ENCODE measurements at places on chromosomes 7 and 10.

- no peak for DNase-seq
Measured at GRCh38 chr10:13831711-13832141, 245.0 kb downstream of the PRPF18 start.

GRCh38 chr7:85230623-85231022 is 43.8 kb upstream of the SEMA3D start:
- DNase-seq, result no peak

DNA sequence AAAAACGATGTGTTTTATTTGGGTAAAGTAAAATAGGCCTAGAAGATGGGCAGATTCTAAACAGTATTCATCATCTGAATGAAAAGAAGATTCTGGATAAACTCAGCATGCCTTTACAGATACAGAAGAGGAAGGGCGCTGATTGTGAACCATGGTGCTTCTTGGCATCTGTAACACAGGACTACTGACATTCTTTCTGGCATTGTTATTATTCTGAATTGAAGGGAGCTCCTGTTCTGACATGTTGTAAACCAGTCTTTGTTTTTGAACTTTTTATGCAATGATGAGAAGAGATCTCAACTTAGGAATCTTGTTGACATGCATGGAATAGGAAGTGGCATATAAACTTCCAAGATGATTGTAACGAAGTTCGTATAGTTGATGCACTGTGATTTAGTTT is 13.5 kb downstream of the RPA3 start:
- DNase-seq, result no peak

DNA sequence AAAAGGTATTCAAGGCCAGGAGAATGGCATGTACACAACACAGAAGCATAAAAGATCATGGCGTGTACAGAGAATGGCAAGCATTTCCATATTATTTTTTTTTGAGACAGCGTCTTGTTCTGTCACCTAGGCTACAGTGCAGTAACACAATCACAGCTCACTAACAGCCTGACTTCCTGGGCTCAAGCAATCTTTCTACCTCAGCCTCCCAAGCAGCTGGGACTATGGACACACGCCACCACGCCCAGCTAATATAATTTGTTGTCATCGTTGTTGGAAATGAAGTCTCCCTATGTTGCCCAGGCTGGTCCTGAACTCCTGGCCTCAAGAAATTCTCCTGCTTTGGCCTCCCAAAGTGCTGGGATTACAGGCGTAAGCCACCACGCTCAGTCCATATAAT is 27.3 kb downstream of the ANXA7 start:
- DNase-seq, result no peak

GRCh38 chr7:18896343-18896975 is 221.0 kb downstream of the TWIST1 start:
- DNase-seq, result no peak

GRCh38 chr7:138852469-138852868 is 54.5 kb upstream of the ATP6V0A4 start:
- no peak for DNase-seq

- no peak for DNase-seq
Measured at GRCh38 chr10:113823389-113823788, 30.5 kb downstream of the DCLRE1A start.

DNA sequence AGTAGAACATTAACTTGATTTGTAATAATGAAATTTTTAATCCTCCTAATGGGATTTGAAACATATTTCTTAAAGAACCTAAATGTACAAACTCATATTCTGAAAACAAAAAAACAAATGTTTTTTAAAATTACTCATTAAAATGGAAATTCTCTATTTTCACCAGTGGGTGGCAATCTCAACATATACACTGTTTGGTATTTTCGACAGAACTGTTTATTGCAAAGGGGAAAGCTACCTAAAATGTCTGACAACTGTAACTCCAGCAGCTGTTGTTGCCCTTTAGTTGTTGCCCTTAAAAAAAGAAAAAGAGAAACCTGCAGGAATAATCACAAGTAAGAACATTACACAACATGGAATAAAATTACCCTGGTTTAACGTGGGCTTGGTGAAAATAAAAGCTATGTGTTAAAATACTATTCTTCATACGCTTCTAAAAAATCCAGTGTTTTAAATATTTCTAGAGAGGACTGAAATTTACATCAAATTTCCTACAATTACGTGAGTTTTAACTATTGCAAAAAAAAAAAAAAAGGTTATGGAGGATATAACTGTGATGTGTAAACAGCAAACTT is 54.5 kb downstream of the COL1A2 start:
- peak; percentile 24 for DNase-seq

DNA sequence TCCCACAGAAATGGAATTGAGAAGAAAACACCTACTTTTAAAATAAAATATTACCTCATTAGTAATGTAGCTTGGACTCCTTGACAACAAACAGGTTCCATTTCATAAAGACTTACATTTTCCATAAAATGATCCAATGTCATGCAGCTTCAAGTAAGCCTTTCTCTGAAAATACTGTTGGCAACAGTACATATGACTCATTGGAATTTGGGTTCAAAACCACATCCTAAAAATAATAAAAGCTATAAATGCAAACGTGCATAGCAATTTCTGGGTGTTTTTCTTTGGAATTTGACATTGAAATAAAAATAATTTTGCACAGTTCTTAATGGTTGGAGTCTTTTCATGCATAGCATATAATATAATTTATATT is 47.9 kb downstream of the FHIP2A start:
- DNase-seq, result no peak

GRCh38 chr7:101538596-101539459 is 90.3 kb downstream of the MYL10 start:
- DNase-seq, result peak; percentile 2

GRCh38 chr7:81956520-81956919 is 186.7 kb upstream of the HGF start:
- DNase-seq, result no peak

DNA sequence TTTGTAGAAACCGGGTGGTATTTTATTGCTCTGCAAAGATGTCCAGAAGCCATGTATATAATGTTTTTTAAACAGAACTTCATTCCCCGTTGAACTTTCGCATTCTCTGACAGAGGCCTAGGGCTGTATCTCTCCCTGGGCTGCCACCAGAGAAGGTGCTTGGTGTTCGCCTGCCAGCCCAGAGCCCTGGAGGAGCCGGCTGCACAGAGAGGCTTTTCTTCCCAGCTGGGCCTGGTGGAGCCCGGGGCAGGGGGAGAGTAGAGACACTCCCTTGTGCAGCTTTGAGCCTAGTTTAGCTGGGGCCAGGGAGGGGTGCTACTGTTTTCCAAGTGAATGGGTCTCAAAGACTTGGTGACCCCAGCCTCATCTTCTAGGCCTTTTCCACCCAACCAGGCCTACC is 13.6 kb upstream of the TRIM8 start:
- DNase-seq, result no peak

DNA sequence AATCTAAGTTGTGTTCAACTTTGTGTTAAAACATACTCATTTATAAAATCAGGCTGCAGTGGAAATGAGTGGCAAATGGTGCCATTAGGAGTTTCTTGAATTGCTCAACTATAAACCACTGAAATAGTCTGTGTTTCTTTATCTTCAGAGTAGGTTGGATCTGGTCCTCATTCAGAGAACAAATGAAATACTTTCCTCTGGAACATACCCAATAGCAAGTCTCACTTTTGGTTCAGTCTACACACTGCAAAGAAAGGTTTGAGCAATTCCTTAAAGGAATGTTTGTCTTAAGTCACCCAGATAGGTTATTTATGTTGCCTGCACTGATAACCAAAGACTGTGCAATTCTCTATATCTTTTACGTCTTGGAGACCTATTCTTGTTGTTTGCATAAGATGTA is 62.5 kb downstream of the ABCB4 start:
- DNase-seq, result no peak

DNA sequence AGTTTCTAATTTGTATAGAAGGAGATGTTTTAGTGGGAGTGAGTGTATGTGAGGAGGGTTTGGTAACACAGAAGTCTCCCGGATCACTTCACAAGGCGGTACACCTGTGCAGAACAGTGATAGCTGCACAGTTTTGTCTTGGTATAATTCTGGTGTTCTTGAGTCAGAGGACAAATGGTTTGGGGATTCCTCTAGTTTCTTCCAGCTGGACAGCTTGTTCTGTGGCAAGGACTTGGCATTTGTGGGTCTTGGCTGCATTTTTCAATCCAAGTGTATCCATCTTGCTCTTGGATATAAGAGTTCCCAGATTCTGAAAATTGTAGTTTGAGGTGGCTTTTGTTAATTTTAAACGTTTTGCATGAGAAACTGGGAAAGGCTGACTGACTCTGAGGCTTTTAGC is 135.7 kb downstream of the AHR start:
- no peak for DNase-seq

DNA sequence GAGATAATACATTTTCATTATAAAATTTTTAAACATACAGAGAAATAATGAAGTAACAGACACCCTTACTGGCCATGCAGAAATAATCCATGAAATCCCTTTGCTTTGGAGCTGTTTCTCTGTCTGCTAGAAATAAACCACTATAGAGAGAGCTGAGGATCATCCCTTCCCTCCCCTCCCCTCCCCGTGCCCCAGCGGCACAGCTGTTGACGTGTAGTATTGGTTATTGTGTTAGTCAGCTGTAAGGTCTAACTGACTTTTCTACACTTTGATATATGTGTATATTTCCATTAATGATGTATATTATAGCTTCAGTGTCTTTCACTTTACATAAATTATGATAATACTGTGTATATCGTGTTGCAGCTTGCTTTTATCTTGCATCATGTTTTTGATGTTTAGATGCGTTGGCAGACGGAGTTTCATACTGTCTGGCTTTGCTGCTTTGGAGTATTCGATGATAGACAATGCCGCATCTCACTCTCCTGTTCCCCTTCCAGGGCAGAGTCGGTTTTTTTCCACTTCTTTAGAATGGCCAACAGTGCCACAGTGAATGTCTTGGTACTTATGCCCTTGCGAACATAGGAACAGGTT is 27.4 kb upstream of the GRID1 start:
- DNase-seq, result no peak

GRCh38 chr7:103636153-103636552 is 190.1 kb upstream of the SLC26A5 start:
- no peak for DNase-seq

DNA sequence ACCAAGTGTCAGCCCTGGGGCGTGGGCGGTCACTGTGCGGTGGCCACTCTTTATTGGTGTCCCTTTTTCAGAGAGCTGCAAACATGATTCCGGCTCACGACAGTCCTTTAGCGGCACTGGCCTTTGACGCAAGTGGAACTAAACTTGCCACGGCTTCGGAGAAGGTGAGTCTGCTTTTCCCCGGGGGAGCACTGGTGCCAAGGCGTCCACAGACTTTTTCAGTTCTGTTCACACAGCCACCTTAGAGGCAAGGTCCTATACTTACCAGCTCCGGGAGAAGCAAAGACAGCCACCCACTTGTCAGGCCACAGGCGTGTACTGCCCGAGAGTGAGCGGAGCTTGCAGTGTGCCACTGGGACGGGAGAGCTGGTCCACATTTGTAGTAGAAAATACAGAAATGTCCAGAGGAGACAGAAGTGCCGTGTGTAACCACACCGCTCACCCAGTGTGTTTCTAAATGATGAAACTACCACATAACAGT is 27.9 kb downstream of the WIPI2 start:
- no peak for DNase-seq

GRCh38 chr7:91383053-91383904 is 119.0 kb downstream of the FZD1 start:
- DNase-seq, result no peak

DNA sequence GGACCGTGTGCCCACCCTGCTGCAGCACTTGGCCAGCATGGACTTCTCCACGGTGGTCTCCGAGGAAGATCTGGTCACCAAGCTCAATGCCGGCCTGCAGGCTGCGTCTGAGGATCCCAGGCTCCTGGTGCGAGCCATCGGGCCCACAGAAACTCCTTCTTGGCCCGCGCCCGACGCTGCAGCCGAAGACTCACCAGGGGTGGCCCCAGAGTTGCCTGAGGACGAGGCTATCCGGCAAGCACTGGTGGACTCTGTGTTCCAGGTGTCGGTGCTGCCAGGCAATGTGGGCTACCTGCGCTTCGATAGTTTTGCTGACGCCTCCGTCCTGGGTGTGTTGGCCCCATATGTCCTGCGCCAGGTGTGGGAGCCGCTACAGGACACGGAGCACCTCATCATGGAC is 1.4 kb downstream of the RBP3 start:
- DNase-seq, result no peak

GRCh38 chr7:129535896-129536295 is 33.6 kb downstream of the SMKR1 start:
- no peak for DNase-seq

DNA sequence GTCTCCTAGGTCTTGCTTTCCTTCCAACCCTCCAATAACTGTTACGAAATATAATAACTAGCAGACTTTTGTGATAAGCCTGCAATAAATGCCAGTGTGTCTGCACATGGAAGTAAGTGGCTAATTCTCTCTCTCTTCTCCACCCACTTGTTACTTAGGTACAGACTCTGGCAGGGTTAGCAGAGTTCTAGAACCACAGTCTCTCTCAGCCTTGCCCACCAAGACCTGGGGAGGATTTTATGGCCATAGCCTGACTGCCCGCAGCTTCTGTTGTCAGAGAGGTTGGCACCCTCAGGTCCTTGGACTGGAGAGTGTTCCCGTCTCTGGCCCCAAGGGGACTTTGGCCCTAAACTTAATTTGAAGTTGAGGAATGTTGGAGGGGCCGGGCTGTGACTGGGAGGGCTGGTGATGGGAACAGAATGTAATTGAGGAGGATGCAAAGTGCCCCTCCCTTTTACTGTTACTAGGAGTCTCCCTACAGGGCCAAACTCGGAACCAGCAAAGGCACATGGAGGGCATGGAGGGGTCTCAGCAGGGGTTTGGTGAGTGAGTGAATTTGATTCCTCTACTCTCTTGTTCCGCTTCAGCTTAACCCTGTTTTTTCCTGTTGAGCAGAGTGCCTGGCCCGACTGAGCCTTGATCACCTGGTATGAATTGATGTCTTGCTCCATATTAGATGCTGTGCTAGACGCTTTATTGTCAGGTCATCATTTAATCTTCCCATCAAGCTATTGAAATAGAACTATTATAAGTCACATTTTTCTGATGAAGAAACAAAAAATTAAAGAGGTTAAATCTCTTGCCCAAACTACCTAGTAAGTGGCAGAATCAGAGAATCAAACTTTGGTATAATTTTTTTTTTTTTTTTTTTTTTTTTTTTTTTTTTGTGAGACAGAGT is 37.0 kb upstream of the LCOR start:
- no peak for DNase-seq

- DNase-seq, result no peak
Measured at GRCh38 chr10:86699991-86700840, 31.9 kb downstream of the LDB3 start.

DNA sequence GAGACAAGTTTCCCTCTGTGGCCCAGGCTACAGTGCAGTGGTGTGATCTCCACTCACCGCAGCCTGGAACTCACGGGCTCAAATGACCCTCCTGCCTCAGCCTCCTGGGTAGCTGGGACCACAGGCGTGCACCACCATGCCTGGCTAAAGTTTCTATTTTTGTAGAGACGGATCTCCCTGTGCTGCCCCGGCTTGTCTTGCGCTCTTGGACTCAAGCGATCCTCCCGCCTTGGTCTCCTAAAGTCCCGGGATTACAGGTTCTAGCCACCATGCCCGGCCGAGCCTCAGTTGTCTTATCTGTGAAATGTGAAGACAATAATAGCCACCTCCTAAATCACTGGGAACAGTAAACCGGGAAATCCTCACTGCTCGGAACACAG is 88.1 kb downstream of the FOXL3 start:
- DNase-seq, result no peak

Measured in NCI-H1436 (cell line).